ENCODE measurements at places on chromosomes 1 and 21. TPM values are rescaled to one million over a fixed set of nuclear protein-coding genes. Genes with fewer than 3 reads are reported as not detected.

CDC42 gene
- polyA plus RNA-seq, result 268 TPM

TFAP2E gene
- 0.31 TPM for polyA plus RNA-seq

JAM2 gene
- 0.15 TPM for polyA plus RNA-seq

GFI1 gene
- polyA plus RNA-seq, result 1.6 TPM

FAM72D gene
- not detected for polyA plus RNA-seq

DMBX1 gene
- polyA plus RNA-seq, result not detected

PLEKHA6 gene
- 0.11 TPM for polyA plus RNA-seq

ARHGEF10L gene
- polyA plus RNA-seq, result not detected
